ENCODE measurements at places on chromosomes 16 and 17. TPM values are rescaled to one million over a fixed set of nuclear protein-coding genes. Genes with fewer than 3 reads are reported as not detected.
A peak's percentile ranks its signal among the peaks of the same experiment; 100 is the strongest.

GRCh38 chr17:51029142-51029541 lies 91.5 kb downstream of the SPAG9 start:
- DNase-seq: no peak

The HASPIN gene
- polyA plus RNA-seq: 1.3 TPM

DNA sequence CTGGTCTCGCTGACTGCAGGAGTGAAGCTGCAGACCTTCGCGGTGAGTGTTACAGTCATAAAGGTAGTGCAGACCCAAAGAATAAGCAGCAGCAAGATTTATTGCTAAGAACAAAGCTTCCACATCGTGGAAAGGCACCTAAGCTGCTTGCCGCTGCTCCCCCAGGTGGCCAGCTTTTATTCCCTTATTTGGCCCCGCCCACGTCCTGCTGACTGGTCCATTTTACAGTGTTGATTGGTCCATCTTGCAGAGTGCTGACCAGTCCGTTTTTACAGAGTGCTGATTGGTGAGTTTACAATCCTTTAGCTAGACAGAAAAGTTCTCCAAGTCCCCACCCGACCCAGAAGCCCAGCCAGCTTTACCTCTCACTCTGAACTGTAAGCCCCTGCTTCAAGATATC lies 227.8 kb downstream of the ABCC12 start:
- DNase-seq: no peak

- DNase-seq: peak; percentile 38
Observed at GRCh38 chr17:5249615-5250014, 15.0 kb upstream of the SCIMP start.

DNA sequence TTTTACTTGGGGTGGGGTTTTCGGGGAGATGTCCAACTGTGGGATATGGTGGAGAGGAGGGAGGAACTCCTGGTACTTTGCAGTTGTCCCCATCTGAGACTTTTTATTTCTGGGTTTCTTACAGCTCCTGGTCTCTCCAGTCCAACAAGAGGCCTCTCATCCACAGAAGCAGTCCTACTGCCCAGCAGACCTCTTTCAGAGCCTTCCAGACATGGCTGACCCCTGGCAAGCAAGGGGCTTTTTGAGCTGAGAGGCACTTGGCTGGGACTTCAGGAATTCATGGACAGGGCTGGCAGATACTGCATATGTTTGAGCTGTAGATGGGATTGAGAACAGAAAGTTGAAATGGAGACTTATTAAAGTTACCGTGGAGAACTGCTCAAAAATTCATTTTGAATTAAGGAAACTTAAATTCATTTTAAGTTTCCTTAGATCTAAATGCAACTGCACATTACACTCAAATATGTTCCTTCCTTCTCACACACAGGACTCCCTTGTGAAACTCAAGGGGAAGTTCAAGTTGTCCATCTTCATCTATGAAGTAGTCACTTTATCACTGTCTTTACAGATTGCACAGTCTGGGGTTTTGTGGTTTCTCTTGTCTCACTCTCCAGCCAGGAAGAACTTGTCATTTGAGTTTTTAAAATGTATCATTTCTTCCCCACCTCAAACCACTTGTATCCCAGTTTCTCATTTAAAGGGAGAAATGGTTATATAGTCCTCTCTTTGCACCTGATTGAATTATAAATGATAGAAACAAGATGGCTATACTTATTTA lies 1.1 kb downstream of the LASP1NB start:
- DNase-seq: no peak

DNA sequence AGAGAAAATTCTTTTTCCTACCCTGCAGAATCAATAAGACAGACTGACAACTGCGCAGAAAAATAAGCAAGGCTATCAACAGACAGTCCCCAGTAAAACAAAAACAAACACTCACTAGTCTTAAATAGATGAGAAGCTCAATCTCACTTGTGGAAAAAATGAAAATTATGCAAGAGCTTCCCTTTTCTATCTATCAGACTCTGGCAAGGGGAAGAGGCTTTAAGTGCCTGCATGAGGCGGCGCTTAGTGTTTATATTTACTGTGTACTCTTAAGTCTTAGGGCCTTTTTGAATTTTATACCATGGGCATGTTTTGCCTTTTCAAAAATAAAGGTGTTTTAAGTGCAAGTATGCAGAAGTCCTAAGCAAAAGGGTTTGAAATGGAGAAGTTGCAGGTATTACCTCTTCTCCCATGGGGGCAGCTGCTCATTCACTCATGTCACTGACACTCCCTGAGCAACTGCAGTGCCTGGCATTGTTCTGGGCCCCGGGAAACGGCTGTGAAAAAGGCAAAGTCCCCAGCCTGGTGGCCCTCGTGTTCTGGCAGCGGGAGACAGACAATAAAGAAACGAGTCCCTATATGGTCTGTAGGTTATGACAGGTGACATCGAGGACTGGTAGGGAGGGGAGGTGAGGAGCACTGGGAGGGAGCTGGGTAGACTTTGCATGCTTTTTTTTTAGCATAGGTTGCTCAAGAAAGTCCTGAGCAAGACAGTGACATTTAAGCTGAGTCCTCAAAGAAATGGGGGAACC lies 35.2 kb downstream of the HSBP1 start:
- no peak for DNase-seq

The XYLT2 gene
- polyA plus RNA-seq: 19.0 TPM

The KLHL11 gene
- polyA plus RNA-seq: 7.6 TPM

Data from AG04450 (cell line).